ENCODE measurements at places on chromosomes 12 and 14. TPM values are rescaled to one million over a fixed set of nuclear protein-coding genes. Genes with fewer than 3 reads are reported as not detected.

ASB2 gene
- 0.60 TPM for total RNA-seq

RILPL1 gene
- total RNA-seq, result 11.8 TPM

SNRNP35 gene
- 22.1 TPM for total RNA-seq

DNA sequence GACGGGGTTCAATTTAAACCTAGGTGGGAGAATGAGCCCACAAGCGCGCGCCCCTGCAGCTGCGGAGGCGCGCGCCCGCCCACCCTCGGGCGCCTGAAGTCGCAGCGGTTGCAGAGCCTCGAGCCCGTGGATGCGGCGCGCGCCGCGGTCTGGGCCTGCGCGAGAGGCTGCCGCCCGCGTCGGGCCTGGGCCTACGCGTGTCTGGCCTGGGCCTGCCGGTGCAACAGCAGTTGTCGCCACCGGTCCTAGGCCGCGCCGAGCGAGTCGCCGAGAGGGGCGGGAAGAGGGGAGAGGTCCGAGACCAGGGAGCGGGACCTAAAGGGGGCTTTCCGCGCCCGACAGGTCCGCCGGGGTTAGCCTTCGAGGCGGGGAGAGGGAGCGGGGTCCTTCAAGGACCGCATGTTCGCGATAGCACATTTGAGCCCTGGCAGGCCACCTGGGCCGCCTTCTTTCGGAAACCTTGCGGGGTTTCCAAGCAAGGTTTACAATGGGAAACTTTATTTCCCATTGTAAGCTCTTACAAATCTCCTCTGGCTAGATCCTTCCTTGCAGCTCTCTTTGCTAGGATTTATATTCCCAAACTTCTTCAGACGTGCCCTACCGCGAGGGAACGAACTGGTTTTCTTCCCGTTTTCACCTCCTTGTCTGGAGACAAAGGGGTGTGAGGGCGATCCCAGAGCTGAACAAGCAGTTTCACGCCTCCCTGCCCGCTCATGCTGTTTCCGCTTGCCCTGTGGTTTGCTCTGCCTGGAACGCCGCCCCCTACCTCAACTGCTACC lies 6.8 kb downstream of the SIX6 start:
- no peak for DNase-seq
- H3K27me3 ChIP-seq, result peaks cover 95% of the 10 kb centered on the region
- peaks cover 8% of the 10 kb centered on the region for H3K4me1 ChIP-seq
- H3K27ac ChIP-seq, result no peak overlapping the region
- peak overlapping the region; percentile 81 for H3K4me3 ChIP-seq

GRCh38 chr14:51207621-51208020 lies 32.4 kb upstream of the TMX1 start:
- peaks cover 9% of the 10 kb centered on the region for H3K4me1 ChIP-seq
- peaks cover 3% of the 10 kb centered on the region for H3K27me3 ChIP-seq
- H3K36me3 ChIP-seq, result no peaks in the 10 kb centered on the region
- DNase-seq, result no peak
- H3K4me3 ChIP-seq, result no peak overlapping the region
- no peak overlapping the region for H3K27ac ChIP-seq

DNA sequence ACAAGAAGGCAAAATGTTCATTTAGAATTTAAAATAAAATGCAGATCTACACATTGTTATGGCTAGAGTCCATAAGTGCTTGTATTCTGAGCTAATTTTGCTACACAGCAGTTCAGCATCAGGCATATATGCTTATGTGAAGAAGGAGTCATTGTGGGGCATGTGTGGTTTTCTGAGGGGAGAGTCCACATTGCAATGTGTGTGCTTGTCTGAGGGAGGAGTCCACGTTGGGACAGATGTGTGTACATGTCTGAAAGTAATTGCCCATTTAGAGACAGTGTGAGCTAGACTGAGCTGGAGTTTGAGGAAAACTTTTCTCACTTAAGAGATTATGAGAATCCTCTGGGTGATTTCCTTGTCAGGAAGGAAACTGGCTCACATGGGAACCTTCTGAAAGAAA lies 767.9 kb downstream of the TMEM121 start:
- H3K27me3 ChIP-seq, result no peaks in the 10 kb centered on the region
- H3K4me1 ChIP-seq, result no peaks in the 10 kb centered on the region
- no peaks in the 10 kb centered on the region for H3K36me3 ChIP-seq
- no peak for DNase-seq

- no peak for DNase-seq
- no peaks in the 10 kb centered on the region for H3K36me3 ChIP-seq
- H3K4me3 ChIP-seq, result no peak overlapping the region
- no peak overlapping the region for H3K27ac ChIP-seq
Observed at GRCh38 chr14:53295372-53295771, 142.2 kb upstream of the DDHD1 start.

DNA sequence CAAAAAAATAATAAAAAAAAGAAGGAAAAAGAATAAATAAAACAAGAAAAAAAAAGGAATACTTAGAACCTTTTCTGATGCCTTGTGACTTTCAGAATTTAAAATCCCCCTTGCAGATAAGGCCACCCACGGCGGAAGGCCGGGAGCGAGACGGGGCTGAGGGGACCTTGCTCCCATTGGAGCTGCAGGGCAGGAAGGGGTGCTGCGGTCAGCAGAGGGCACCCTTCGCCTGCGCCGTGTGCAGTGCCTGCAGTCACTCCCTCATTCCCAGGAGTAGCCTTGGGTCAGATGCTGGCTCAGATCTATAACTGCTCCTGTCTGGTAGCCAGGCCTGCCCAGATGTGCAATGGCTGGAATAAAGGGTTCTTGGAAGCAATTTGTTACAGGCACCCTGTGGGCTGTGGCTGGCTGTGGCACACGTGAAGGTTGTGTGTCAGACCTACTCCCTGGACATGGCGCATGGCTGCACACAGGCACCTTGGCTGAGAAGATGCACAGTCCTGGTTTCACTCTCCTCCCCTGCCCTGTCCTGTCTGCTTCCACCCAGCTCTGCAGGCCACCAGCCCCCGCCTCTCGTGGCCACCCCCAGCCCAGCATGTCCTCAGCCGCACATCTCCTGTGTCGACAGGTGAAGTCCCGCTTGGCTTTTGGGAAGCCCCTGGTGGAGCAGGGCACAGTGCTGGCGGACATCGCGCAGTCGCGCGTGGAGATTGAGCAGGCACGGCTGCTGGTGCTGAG lies 13.4 kb upstream of the ALDH2 start:
- DNase-seq, result no peak
- H3K27me3 ChIP-seq, result no peaks in the 10 kb centered on the region
- H3K4me3 ChIP-seq, result no peak overlapping the region
- no peaks in the 10 kb centered on the region for H3K4me1 ChIP-seq

DNA sequence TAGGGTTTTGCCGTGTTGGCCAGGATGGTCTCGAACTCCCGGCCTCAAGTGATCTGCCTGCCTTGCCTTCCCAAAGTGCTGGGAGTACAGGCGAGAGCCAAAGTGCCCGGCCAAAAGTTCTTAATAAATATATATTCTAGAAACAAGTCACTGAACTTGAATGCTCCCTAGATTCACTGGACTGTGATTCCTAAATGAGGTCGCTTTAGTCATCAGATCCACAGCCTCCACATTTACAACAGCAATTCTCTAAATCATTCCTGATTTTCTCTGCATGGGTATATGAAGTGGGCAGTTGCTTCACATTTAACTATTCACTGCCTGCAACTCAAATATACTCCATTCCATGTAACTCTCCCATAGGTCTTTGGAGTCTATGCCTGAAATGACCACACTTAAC lies 813.0 kb downstream of the GALC start:
- H3K4me3 ChIP-seq, result no peak overlapping the region
- no peak overlapping the region for H3K27ac ChIP-seq
- H3K4me1 ChIP-seq, result peaks cover 4% of the 10 kb centered on the region
- no peak for DNase-seq
- H3K27me3 ChIP-seq, result no peaks in the 10 kb centered on the region
- no peaks in the 10 kb centered on the region for H3K36me3 ChIP-seq

DNA sequence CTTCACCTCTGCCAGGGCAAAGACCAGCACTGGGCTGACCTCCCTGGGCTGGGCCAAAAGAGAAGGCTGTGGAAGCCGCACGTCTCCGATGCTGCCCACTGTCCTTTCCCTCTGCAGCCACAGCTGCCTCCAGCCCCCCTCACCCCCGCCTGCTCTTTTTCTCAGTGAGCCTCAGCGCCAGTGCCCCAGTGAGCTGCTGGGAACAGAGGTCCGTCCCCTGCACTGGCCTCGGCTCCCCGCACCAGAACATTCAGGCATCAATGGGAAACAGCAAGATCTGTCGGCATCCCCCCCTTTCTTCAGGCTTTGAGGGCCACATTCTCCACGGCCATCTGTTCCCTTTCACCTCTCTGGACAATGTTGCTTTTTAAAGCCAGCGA lies 398.1 kb downstream of the ZFP36L1 start:
- peak overlapping the region; percentile 58 for H3K4me3 ChIP-seq
- H3K27ac ChIP-seq, result peak overlapping the region; percentile 68
- DNase-seq, result no peak

GRCh38 chr12:79420146-79420618 lies 270.6 kb downstream of the PAWR start:
- peak overlapping the region; percentile 24 for H3K4me3 ChIP-seq
- DNase-seq, result no peak
- H3K27ac ChIP-seq, result peak overlapping the region; percentile 88
- H3K27me3 ChIP-seq, result no peaks in the 10 kb centered on the region

GRCh38 chr12:42090899-42091298 lies 53.8 kb downstream of the GXYLT1 start:
- H3K27ac ChIP-seq, result no peak overlapping the region
- peaks cover 26% of the 10 kb centered on the region for H3K36me3 ChIP-seq
- no peak for DNase-seq
- no peaks in the 10 kb centered on the region for H3K27me3 ChIP-seq
- H3K4me1 ChIP-seq, result peaks cover 20% of the 10 kb centered on the region

GRCh38 chr12:132477703-132478432 lies 12.1 kb upstream of the FBRSL1 start:
- DNase-seq, result no peak
- no peaks in the 10 kb centered on the region for H3K4me1 ChIP-seq
- no peak overlapping the region for H3K4me3 ChIP-seq
- no peaks in the 10 kb centered on the region for H3K36me3 ChIP-seq

DNA sequence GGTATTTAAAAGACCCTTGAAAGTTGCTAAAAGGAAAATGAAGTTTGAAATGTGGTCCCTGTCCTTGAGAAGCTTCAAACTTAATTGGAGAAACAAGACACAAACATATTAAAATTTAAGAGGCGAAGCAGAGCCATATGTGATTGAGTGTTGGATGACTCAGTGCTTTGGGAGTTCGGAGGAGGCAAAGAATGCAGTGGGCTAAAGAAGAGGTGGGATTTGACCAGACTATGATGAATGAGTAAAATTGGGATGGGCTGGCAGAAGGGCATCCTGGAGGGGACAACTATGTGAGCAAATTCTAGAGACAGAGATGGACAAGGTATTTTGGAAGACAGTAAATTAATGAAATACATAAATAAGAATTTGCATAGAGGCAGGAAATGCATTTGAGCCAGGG lies 358.6 kb downstream of the EGLN3 start:
- H3K36me3 ChIP-seq, result no peaks in the 10 kb centered on the region
- H3K27me3 ChIP-seq, result peaks cover 7% of the 10 kb centered on the region
- DNase-seq, result no peak

DNA sequence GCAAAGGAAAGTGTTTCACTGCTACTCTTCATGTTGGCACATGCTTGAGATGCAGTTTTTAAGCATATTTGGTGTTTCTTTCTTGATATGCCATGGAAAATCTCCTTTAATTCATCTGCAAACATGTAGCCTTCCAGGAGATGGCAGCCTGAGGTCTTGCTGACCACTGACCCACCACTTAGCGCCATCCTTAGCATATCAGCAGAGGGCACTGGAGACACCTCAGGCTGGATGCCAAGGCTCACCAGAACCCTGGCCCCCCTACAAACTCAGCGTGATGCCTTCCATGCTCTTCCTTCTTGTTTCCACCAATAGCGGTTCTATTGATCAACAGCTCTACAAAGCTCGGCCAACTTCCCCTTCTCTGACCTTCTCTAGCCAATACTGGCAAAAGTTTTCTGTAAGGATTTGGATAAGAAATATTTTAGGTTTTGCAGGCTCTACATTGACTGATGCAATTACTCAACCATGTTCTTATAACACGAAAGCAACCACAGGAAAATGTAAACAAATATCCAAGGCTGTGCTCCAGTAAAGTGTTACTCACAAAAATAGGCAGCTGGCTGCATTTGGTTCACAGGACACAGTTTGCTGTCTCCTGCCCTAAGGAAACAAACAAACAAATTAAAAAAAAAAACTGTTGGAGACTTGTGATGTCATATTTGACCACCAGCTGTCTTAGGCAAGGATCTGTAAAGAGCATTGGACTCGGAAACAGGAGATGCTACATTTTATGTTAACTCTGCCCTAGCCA lies 209.7 kb downstream of the SLC15A4 start:
- no peak overlapping the region for H3K27ac ChIP-seq
- H3K4me1 ChIP-seq, result peaks cover 4% of the 10 kb centered on the region
- peaks cover 4% of the 10 kb centered on the region for H3K36me3 ChIP-seq
- no peak overlapping the region for H3K4me3 ChIP-seq
- H3K27me3 ChIP-seq, result peaks cover 12% of the 10 kb centered on the region

- no peaks in the 10 kb centered on the region for H3K36me3 ChIP-seq
- H3K4me3 ChIP-seq, result peak within 1 kb of the TSS; percentile 97
- H3K27me3 ChIP-seq, result no peaks in the 10 kb centered on the region
- DNase-seq, result peak; percentile 92
Observed at GRCh38 chr12:82686168-82687020, at the start of gene TMTC2. Gene TMTC2, plus strand, starts transcription at chr12:82686906.
